ENCODE measurements at places on chromosomes 3 and 15.

DNA sequence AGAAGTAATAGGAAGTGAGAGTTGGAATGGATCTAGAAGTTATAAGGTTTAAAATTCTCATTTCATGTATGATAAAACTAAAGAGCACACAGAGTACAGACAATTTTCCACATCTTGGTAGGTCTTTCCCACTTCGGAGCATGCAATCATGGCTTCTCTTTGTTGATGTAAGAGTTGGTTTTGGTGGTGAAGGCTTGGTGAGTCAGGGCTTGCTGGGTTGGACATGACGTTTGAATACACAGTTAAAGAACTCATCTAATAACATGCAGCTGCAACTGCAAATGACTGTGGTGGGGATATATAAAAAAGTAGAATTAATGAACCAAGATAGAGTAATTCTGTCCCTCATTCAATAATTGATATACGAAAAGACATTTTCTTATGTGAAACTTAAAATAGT is 39.5 kb upstream of the GRM7 start:
- DNase-seq, result no peak

DNA sequence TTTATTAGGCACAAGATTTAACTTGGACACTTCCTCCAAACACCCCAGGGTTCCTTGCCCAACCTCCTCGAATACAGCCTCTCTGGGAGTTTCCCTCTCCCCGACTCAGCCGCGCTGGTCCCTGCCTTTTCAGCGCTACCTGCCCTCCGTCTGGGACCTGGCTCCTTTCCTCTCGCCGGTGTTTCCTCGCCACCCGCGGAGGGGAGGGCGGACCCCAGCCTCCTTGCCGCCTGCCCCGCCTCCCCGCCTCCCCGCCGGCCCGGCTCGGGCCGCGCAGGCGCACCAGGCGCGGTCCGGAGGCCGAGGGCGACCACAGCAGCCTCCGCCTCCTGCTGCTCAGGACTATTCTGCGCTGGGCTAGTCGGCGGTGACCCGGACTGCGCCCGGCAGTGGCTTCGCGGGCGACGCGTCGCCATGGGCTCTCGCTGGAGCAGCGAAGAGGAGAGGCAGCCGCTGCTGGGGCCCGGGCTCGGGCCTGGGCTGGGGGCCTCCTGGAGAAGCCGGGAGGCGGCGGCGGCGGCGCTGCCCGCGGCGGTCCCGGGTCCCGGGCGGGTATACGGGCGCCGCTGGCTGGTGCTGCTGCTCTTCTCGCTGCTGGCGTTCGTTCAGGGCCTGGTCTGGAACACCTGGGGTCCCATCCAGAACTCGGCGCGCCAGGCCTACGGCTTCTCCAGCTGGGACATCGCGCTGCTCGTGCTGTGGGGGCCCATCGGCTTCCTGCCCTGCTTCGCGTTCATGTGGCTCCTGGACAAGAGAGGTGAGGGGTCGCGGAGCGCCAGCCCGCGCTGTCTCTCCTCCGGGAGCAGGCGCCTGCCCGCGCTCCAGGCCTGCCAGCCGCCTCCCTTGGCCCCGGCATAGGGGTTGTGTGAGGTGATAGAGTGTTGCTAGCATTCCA is at the start of gene SLC49A4:
TSS of gene SLC49A4 (plus strand) at position 291 of the 895 bp plus-strand sequence. CDS start at position 415, 124 bp downstream.
- DNase-seq, result peak; percentile 86

DNA sequence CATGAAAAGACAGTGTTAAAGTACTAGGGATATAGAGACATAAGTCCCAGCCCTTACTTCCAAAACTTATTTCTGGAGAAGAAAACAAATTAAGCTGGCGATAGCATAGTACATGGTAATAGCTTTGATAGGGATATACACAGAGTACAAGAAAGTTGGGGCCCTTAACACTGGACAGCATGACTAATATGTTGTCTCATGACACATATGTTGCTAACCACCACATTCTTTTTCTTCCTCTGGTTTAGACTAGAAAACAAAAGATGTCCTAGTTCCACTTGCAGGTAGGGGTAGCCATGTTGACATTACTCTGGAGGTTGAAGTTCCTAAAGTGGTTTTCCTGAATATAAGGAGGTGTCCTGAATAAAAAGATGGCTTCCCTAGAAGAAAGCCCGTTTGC is 75.3 kb downstream of the RFX7 start:
- no peak for DNase-seq

- no peak for DNase-seq
These were observed 81.5 kb downstream of the C3orf70 start for GRCh38 chr3:185071287-185071800.

DNA sequence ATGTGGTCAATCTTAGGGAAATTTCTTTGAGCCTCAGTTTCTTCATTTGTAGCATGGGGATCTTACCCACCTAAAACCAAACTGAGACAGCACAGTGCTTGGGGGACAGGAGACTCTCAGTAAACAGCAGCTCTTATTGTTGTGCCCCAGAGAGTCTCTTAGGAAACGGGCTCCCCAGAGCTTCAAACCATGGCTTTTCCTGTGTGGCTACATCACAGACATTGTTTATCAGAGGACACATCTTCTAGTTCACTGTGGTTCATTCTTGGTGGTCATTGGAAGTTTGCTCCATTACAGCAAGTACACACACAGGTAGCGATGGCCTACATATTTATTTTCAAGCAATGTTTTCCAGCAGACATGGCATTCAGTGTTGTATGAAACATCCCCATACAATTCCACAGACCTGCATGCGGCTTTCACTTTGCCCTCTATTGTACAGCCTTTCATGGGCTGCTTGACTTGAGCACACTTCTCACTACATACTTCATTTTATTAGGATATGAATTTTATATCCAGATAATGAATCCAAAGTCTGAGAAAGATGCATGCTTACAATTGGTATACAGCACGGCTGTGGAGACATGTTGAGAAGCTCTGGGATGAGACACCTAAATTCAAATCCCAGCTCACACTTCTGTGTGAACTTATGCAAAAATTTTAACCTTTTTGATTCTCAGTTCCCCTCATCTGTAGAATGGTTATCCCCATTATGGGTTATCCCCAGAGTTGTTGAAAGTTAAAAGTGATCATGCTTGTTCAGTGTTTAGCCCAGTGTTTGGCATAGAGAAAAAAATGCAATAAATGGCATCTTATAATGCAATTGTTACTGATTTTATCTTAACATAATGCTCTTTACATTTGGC is 84.8 kb upstream of the ICE2 start:
- DNase-seq, result no peak

GRCh38 chr3:111751961-111752360 is 107.1 kb upstream of the PHLDB2 start:
- no peak for DNase-seq

DNA sequence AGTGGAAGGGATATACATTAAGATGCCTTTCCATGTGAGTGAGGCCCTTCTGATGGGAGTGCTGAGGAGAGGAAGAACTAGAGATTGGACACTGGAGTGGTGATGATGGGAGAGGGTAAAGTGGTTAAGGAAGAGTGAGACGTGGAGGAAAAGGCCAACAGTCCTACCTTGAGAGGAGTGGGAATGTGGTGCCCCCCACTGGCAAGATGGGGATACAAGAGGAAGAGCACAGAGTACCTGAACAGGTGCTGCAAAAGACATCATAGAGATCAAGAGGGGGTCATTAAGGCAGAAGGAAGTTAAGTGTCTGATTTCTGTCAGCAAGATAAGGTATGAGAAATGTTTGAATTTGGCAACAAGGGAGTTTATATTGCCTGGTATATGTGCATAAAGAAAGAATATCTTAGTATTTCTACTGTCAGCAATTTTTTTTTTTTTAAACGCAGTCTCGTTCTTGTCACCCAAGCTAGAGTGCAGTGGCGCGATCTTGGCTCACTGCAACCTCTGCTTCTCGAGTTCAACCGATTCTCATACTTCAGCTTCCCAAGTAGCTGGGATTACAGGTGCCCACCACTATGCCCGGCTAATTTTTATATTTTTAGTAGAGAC is 34.0 kb downstream of the ARIH2 start:
- no peak for DNase-seq

DNA sequence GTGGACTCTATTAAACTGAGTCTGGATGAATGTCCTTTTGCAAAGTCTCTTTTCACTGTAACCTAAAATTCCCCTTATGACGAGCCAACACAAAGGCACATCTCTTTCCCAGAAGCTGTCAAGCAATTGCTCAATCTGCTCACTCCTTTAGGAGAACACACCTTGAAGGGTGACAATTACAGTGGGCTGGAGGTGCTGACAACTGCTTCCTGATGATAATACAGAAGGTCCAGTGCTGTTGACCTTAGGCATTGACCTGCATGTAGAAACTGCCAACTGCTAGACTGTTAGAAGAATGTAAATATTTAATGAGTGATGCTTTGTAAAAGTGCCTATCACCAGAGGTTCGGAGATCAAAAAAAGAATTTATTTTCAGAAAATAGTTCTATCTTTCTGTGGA is 757.7 kb downstream of the GRM7 start:
- DNase-seq, result no peak

GRCh38 chr3:186471771-186472170 is 72.4 kb downstream of the CRYGS start:
- DNase-seq, result no peak

- no peak for DNase-seq
These were observed 28.6 kb downstream of the DPH3 start for GRCh38 chr3:16236030-16236639.

GRCh38 chr3:195170496-195170895 is 100.5 kb downstream of the XXYLT1 start:
- no peak for DNase-seq

DNA sequence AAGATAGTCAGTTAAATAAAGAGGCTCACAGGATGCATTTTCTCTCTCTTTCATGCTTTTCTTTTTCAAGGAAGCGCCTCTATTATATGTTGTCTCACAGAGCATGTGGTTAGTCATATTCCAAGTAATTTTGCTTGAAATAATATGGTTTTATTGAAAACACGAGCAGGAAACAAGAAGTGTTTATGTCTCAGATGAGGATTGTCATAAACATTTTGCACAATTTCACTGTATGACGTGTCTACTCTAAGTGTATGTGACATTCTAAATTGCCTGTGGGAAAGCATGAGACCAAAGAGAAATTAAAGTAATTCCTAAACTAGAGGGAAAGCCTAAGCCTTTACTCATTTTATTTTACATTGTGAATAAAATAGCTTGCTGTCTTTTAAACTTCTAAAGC is 818.6 kb downstream of the EPHA3 start:
- no peak for DNase-seq

DNA sequence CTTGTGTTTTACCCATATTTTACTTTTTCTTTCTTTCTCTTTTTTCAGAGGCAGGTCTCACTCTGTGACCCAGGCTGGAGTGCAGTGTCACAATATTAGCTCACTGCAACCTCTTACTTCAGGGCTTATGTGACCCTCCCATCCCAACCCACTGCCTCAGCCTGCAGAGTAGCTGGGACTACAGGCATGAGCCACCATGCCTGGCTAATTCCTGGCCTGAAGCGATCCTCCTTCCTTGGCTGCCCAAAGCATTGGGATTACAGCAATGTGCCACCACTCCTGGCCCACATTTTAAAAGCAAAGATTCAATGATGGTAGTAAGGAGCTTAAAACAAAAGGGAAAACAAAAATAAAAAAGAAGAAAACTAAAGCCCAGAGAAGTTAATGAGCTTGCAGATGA is 11.1 kb upstream of the CDV3 start:
- DNase-seq, result no peak

GRCh38 chr3:145058483-145058882 is 1086.9 kb downstream of the DIPK2A start:
- no peak for DNase-seq

DNA sequence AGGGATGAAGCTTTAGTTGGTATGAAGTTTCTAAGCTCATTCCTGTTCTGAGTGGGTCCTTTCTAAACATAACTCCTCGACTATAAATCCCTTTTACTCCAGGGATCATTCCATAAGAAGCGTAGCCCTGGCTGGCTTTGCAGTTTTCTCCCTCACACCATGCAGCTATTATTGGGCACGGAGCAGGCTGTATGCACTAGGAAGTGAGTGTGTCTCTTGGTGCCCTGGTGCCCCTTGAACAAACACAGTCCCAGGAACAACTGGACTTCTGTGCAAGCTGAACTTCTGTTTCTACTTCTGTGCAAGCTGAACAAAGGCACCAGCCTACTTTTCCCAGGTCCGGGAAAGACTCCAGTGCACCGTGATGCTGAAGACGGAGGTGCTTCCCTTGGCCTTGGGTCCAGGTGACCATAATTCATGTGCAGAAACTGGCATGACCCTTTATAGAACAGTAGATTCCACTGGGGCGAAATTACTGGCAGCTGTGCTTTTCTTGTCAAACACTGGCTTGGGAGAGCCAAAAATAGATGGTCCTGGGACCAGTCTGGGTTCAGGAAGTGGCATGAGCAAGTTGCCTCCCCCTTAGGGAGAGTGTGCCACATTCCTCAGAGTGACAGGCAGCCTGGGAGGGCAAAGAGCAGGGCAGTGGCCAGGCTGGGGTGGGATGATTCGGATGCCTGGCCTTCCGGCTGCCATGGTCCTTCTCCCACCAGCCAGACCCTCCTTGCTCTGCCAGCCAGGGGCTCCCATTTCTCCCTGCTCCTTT is 127.2 kb downstream of the SLCO3A1 start:
- DNase-seq, result no peak

Measured in inflammatory macrophage treated with lipopolysaccharide for 4 hours (primary cell).